Cortex of kidney (tissue), 1 donor: ENCODE measurements at places on chromosomes 1 and 21.

GRCh38 chr1:181643631-181644030 is 160.3 kb downstream of the CACNA1E start:
- DNase-seq, result no peak

- DNase-seq, result no peak
These were observed 43.2 kb upstream of the TMEM51 start for GRCh38 chr1:15110128-15110866.

DNA sequence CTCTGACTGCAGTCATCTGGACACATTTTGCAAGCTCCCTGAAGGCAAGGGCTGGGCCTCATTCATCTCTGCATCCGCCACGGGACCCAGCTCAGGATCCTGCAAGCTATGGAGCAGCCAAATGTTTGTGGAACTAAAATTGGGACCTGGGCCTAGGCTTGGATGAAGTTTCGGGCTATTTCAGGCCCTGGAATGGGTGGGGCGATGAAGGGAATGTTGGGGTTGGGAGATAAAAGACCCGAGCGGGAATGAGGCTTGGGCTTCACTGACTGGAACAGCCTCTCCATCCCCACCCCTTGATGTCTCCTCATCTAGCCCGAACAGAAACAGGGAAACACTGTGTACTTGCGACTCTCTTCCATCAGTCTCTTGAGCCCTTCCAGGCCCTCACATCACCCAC is 7.3 kb upstream of the AHCYL1 start:
- no peak for DNase-seq

DNA sequence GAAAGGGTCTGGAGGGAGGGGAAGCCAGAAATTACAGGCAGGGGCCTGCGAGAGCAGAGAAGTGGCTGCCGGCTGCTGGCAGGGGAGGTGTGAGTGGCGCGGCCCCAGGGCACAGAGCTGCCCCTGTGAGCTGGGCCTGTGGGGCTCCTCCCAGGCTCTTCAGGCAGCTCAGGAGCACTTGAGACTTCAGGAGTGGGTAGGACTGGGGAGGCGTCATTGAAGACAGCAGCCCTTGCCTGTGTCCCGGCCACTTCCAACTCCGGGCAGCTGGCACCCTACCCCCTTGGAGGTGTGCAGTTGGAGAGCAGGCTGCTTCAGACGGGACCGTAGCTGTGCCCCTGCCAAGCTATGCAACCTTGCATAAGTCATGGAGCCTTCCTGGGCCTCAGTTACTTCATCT is 87.5 kb upstream of the ACTL8 start:
- DNase-seq, result no peak

DNA sequence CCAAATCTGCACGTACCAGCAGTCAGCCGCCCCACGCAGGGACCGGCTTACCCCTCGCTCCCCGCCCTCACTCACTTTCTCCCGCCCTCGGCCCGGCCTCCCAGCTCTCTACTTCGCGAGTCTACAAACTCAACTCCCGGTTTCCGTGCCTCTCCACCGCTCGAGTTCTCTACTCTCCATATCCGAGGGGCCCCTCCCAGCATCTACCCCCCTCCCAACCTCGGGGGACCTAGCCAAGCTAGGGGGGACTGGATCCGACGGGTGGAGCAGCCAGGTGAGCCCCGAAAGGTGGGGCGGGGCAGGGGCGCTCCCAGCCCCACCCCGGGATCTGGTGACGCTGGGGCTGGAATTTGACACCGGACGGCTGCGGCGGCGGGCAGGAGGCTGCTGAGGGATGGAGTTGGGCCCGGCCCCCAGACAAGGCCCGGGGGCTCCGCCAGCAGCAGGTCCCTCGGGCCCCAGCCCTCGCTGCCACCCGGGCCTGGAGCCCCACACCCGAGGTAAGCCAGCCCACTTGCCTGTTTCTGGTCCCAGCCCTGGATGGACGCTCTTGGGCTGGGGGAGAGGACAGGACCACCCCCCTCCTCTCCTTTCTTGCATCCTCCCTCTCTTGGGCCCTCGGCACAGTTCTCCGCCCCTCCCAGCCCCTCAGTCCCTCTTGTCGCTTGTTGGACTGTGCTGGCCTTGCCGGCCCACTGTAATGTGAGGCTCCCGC is at the start of gene ARTN:
Gene ARTN (plus strand): TSS at position 416 of the 715 bp plus-strand sequence. CDS start 1,856 bp downstream, outside the sequence.
- DNase-seq, result no peak

DNA sequence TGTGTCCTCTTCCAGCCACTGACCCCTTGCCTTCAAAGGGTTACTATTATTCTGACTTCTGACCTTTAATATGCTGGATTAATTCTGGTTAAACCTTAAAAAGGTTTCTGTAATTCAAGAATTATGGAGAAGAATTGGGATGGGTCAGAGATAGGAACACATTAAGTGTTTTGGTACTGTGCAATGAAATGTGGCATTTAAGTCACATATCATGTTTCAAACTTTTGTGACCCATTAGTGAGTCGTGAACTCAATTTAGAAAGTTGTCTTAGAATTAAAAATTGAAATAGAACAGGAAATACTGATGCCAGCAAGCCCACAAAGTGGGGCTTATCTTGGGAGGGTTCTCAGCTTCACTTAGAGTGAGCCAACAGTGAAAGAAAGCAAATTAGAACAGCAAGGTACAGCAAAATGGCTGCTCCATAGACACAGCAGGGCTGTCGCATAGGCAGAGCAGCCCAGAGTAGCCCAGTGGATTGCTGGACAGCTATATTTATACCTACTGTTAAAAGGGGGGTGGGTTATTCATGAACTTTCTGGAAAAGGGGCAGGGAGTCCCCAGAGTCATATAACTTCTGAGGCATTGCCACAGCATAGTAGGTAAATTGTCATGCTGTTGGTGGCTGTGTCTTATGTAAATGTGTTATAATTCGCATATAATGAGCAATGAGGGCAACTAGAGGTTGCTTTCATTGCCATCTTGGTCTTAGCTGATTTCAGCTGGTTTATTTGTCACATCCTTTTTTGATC is 10.5 kb downstream of the SCP2 start:
- no peak for DNase-seq

DNA sequence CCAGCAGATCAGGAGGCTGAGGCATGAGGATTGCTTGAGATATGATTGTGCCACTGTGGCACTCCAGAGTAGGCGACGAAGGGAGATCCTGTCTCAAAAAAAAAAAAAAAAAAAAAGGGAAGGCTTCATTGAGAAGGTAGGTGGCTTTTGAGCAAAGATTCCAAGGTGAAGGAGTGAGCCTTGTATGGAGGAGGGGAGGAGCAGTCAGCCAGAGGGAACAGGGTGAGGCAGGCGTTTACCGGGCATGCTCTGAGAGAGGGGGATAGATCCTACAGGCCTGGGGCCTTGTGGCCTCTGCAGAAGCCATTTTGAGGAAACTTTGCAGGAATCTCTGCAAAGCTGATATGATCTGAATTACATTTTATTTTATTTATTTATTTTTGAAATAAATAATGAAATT is 5.1 kb upstream of the HDAC1 start:
- DNase-seq, result no peak

DNA sequence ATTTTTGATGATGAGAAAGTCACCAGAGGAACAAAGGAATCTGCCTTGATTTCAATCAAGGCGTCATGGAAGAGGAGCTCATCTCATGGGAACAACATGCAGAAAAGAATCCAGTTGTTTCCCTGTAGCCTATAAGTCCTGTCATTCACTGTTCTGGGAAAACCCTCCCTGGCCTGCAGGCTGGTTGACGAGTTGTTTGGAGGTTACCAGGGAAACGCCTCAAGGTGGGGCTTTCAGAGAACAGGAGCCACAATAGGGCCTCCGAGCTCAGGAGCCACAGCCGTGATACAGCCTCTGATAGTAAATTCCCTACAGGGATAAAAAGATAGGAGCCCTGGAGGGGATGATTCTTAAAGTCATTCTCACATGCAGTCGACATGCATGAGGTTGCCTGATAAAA is 135.2 kb downstream of the PSMG1 start:
- no peak for DNase-seq

GRCh38 chr1:215476541-215476940 is 90.6 kb upstream of the KCTD3 start:
- DNase-seq, result no peak

- DNase-seq, result no peak
These were observed 40.9 kb downstream of the L1TD1 start for GRCh38 chr1:62235576-62235975.

GRCh38 chr1:7302873-7303272 is 468.2 kb upstream of the VAMP3 start:
- DNase-seq, result no peak

DNA sequence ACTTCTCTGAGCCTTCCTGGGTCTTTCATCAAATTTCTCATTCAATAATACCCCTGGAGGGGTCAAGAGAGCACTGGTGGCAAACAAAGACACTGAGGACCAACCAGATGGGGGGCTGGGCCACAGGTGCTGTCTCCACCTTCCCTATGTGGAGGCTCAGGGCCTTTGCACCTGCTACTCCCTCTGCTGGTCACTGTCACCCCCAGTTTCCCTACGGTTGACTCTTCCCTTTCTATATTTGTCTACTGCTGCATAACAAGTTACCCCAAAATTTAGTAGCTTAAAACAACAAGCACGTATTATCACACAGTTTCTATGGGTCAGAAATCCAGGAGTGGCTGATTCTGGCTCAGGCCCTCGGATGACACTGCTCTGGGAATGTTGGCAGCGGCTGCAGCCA is 138.8 kb upstream of the RUNX3 start:
- no peak for DNase-seq

DNA sequence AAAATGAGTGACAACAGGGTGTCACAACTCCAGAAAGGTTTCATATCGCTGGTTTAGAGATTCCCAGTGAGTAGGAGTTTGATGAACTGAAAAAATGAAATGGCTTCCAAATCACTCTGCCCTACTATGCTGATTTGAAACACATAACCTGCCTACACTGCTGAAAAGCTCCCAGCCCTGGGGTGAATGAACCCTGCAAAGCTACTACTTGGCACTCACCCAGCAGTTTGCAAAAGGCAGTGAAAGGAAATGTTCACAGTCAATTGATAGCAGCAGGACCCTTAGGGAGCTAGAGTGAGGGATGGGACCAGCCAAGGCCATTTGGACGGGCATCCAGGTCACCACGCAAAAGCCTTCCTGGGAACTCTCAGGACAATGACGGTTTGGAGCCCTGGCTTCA is 44.4 kb upstream of the SRP9 start:
- DNase-seq, result no peak

GRCh38 chr1:56472860-56473259 is 106.5 kb downstream of the PLPP3 start:
- no peak for DNase-seq

DNA sequence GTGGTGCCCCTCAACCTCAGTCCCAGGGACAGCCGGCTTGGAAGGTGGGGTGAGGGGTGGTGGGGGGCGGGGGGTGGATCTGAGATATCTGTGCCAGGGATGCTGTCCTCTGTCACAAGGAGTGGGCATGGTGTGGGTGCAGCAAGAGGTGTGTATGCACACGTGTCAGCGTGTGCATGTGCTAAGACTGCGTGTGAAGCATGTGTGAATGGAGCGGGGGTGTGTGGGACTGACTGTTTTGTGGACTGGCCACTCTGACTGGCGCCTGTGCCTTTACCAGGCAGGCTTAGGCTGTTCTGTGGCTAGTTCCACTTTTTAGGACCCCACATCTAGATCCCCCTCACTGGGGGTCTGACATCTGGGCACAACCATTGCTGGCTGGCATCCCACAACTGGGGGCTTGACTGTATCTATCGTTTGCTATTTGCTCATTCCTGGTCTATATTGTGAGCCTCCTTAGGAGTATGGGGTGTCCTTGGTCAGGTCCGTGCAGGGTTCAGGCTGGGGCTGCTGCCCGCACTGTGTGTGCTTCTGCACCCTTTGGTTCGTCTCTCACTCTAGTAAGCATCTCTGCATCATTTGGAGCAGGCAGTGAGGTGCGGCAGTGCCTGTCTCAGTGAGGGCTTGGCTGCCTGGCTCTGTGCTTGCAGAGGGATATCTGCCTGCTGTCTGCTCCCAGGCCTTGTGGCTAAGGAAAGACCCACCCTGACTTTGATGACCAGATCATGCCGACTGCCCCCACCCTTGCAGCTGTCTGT is 1.9 kb downstream of the AMPD2 start:
- DNase-seq, result no peak

GRCh38 chr1:220448217-220448616 is 79.7 kb upstream of the MARK1 start:
- no peak for DNase-seq

- DNase-seq, result no peak
These were observed 23.2 kb downstream of the HAO2 start for GRCh38 chr1:119391749-119392148.

- no peak for DNase-seq
These were observed 116.0 kb downstream of the IER5 start for GRCh38 chr1:181204530-181204929.

DNA sequence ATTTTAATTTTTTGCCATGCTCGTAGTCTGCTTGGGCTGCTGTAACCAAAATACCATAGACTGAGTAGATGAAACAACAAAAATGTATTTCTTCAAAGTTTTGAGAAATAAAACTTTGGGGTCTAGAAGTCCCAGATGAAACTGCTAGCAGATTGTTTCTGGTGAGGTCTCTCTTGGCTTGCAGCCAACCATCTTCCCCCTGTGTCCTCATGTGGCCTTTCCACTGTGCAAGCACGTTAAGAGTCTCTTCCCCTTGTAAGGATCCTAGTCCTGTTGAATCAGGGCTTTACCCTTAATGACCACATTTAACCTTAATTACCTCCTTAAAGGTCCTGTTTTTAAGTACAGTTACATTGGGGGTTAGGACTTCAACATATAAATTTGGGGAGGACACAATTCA is 86.6 kb downstream of the PTBP2 start:
- DNase-seq, result no peak

DNA sequence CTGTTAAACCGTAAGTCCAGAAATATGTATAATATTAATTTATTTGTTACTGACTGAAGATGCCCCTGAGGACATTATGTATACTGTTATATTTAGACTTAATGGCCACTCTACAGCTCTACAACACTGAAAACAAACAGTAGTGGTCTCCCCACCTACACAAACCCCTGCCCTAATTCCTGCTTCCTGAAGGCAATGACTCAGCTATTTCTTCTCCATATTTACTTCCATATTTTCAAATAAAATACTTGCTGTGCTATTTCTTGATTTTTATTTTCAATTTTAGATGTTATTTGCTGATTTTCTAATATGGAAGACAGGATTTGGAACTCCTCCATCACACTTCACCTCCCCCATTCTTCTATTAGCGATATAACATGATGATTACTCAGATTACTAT is 97.6 kb downstream of the PCNX2 start:
- no peak for DNase-seq

DNA sequence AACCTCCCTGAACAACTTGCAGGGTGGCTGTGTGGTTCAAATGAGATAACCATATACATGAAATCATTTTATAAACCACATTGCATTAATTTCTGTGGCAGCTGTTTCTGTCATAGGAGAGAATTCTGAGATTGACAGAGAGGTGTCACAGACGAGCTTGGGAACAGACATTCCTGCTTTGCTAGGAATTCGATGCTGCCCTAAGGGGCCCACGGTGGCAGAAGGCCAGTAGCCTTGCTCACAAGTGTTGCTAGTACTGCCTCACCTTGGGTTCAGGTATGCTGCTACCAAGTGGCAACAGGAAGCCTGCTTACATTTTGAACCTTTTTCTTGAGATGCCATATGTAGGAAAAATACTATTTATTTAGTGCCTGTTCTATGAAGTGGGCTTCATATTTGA is 13.4 kb downstream of the KCNA10 start:
- no peak for DNase-seq

DNA sequence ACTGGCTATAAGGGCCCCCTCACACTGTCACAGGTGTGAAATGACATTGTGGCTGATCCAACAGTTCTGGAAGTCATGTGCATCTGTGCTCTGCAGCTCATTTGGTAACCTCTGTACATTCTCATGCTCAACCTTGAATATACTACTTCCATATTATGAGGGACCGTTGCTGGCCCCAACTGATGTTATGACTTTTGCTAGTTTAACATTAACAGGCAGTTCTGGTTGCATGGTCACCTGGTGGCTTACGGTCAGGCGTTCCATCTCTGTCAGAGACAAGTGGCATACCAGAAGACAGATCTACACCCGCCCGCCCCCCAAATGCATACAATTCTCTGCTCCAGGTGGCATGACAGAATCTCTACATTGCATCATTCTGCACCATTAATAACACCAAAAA is 6.0 kb upstream of the DIP2A start:
- DNase-seq, result no peak
